ENCODE measurements at places on chromosomes 6 and 20.

GRCh38 chr6:159616456-159616855 lies 76.6 kb downstream of the SOD2 start:
- no peak for DNase-seq

GRCh38 chr6:142013287-142013686 lies 119.4 kb upstream of the GJE1 start:
- peak; percentile 87 for DNase-seq

DNA sequence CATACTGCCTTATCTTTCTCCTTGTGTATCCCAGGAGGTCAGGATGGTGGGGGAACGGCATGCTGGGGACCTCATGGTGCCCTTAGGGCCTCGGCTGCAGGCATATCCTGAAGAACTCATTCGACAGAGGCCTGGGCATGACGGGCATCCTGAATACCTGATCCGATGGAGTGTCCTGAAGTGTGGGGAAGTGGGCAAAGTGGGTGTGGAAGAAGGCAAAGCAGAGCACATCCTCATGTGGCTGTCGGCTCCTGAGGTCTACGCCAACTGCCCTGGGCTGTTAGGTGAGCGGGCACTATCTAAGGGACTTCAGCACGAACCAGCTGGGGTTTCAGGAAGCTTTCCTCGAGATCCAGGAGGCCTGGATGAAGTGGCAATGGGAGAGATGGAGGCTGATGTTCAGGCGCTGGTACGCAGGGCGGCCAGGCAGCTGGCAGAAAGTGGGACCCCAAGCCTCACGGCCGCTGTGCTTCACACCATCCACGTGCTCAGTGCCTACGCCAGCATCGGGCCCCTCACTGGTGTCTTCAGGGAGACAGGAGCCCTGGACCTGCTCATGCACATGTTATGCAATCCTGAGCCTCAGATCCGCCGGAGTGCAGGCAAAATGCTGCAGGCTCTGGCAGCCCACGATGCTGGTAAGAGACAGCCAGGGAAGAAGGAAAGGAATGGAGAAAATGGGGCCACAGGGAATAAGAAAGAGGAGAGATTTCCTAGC lies 2.4 kb downstream of the CUL9 start:
- no peak for DNase-seq

DNA sequence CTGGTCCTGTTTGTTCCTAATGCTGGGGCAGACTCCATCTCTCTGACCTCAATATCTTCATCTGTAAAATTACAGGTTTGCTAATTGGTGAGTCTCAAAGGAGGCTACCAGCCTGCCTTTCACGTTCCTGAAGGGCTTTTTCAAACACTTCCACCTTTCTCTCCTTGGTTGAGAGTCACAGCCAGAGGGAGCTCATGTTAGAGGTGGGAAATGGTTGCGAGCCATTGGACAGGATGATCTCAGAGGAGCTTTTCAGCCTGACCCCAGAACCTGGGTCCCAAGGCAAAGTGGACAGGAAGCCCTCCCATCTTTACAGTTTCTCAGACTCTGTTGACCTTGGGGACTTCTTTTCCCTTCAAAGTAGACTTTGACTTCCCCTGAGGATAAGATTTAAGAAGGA lies 37.6 kb downstream of the NDUFAF5 start:
- no peak for DNase-seq

DNA sequence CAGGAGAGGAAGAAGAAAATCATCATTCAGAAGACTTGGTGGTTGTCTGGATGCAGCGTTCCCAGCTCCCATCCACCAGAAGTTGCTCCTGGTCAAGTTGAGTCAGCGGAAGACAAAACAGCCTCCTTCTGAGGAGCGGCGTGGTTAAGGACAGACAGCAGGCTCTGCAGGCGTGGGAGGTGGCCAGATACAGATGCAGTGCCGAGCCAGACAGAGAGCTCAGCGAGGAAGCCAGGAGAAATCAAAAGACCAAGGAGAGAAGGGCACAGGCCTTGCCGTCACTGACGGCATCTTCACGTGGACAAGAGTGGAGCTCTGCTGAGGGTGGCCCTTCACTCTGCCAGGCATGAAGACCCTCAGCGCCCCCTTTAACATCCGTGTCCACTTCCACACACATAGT lies 158.5 kb downstream of the THBS2 start:
- DNase-seq, result no peak

DNA sequence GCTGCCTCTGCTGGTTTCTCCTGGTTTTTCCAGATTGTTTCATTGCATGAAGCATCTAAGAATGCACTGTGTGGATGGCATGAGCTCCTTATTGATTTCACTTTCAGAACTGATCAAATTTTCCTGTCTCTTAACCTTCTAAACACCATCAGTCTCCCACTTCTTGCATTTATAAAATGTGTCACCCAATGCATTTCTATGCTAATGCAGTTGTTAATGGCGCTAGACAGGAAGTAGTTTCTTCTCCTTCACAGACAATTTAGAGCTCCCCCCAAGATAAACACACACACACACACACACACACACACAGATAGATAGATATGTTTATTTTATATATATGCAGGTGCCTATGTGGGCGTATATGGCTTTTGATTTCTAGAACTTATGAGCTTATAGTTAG lies 45.6 kb upstream of the FOXA2 start:
- DNase-seq, result no peak

GRCh38 chr6:16754876-16755275 lies 6.4 kb downstream of the ATXN1 start:
- no peak for DNase-seq

DNA sequence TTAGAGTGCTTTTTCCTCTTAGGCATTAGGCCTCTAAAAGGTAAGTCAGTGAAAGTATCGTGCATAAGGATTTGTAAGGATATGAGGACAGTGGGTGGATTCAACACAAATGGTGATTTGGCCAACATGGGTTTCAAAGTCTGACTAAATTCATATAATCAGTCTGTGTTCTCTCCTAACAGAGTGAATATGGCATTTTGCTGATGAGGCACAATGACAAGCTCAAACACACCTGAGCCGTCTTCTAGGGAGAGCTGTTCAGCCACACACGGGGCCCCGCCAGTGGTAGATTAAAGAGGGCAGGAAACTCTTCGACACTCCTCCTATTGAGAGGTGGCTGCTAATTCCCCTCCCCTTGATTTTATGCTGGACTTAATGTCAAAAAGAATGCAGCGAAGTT lies 59.5 kb upstream of the PROKR2 start:
- DNase-seq, result no peak

DNA sequence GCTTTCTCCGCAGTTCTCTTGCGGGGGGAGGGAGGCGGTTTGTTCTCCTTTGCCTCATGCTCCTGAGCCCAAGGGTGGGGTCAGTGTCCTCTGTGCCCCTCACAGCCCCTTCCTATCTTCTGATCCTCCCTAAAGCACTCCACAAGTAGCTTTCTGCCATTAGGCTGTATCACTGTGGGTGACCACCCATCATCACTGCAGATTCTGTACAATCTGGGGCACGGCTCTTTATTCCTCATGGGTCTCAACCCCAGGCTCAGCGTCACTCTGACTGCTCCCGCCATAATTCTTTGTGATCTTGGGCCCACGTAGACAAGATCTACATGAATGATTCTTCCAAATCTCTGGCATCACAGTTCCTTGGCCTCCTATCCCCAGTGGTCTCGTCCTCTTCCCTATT lies 10.5 kb downstream of the NCR2 start:
- DNase-seq, result no peak

DNA sequence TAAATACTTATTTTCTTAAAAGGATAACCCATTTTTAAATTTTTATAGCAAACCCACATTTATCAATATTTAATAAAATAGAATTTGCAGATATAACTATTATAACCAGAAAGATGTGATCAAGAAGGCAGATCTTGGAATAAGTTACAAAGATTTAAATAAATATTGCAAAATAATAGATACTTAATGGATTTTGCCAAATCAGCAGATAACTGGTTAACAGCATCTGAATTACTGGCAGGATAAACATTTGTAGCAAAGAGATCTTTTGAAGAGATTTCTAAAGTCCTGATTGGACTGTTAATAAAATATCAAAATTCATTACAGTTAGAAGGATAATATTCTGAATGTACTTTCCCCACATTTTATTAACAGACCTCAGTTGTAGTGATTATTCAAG lies 144.2 kb downstream of the PDSS2 start:
- no peak for DNase-seq

DNA sequence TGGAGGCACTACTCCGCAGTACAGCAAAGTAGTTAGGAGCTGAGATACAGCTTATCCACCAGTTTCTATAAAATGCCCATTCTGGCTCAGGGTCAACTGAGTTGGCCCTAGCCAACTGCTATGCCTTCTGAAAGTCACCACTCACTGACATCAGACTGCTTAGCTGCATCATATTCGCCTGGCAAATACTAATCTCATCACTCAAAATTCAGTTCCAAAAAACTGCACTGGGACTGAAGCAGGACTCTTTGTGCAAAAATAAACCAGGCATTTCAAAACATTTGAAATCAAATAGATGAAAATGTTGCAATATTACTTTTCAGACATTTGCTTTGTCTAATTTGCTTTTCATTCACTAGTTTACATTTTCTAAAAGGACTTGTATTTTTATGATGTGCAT lies 230.0 kb downstream of the ALDH8A1 start:
- no peak for DNase-seq

DNA sequence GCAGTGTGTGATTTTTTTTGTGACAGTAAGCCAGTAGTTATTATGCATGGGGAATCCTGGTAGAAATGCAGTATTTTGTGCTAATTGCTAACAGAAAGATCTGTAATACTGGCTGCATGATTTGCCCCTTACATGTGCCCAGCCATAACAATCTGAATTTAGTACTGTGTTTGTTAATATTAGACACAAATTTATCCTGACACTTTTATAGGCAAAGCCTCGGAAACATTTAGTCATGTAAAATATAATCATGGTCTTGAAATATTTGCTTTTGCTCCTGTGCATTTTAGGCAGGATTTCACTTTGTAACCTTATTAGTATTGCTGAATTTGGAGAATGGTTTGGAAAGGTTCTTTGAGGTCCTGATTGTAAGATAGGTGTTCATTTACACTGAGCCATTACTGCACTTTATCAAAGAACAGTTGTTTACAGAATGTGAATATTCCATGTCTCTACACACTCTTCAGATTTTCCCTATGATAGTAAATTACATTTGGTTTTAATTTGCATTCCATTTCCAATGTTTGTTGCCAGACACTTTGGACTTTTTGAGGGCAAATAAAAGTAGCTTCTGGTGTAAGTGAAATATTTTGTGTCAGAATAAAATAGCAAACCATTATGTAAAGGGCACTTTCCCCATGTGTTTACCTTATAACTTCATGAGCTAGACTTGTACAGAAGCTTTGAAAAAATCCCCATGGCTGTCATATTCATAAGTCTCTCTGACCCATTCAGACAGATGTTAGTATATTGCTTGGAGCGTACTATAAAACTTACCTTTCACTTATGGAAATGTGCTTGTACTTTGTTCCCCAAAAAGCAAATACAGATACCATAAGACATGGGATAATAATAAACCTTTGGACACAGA lies 349.9 kb downstream of the ARHGAP18 start:
- DNase-seq, result peak; percentile 24

- DNase-seq, result peak; percentile 91
Measured at GRCh38 chr6:52566853-52567279, 10.0 kb downstream of the TRAM2 start.

- peak; percentile 58 for DNase-seq
Measured at GRCh38 chr6:44096612-44097011, 30.6 kb downstream of the MRPL14 start.

DNA sequence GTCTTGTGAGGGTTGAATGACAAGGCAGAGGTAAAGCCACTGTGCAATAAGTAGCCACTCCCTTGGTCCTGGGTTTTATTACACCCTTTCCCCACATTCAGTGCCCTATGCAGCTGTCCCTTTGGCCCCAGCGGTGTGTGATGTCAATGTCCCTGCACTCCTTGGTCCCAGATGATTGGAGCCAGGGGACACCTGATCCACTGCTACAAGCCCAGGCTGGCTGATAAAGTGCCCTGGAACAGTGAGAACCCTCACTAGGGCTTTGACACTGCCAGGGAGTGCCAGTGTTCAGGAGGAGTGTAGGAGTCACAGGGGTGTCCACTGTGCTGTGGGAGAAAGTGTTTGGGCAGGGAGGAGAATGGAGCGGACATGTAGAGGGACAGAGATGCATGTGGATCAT lies 30.4 kb downstream of the GABRR1 start:
- no peak for DNase-seq

DNA sequence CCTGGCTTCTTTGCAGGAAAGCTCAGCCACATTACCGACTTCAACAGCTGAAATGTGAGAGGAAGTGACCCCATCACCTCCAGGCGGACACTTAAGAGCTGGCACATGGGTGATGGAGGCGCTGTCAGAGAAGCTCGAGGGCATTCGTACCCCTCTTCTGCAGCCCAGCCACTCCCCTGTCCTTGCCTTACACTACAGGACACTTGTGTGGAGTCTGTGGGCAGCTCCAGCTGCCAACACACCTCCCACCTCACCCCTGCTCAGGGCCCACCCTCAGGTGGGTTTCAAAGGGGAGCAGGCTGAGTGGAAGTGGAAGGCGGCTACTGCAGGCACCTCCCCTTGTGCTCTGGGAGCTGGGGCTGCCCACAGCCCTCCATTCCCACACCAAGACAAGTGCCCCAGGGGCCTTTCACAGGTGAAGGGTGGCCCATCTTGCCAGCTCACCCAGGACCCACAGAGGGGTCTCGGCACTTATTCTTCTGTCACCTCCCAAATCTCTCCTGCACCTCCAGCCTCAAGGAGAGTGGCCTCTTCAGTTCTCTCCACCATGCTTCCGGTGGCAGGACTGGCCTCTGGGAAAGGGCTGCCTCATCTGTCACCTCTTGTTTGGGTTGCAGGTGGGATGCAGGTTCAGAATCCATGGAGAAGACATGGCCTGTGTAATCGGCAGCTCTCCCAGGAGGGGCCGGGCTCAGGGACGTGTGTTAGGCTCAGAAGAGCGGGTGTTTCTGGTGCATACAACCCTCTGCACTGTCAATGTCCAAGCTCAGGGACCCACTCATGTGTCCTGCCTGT lies 49.8 kb downstream of the IRF4 start:
- no peak for DNase-seq

DNA sequence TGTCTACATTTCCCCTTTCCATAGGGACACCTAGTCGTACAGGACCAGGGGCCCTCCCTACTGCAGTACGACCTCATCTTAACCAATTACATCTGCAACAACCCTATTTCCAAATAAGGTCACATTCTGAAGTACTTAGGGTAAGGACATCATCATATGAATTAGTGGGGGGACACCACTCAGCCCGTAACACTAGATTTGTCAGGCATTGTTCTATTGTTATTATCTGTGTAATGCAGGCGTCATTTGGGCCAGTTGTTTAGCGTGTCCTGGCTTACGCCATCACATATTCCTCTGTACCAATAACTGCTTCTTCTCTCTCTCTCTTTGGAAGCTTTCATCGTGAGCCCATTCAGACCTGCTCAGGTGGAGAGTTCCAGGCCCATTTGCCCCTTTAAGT lies 89.3 kb downstream of the CAP2 start:
- DNase-seq, result no peak
